ENCODE measurements at places on chromosomes 4 and X.

GRCh38 chr4:56080384-56080783 is 131.6 kb downstream of the CEP135 start:
- DNase-seq: no peak

DNA sequence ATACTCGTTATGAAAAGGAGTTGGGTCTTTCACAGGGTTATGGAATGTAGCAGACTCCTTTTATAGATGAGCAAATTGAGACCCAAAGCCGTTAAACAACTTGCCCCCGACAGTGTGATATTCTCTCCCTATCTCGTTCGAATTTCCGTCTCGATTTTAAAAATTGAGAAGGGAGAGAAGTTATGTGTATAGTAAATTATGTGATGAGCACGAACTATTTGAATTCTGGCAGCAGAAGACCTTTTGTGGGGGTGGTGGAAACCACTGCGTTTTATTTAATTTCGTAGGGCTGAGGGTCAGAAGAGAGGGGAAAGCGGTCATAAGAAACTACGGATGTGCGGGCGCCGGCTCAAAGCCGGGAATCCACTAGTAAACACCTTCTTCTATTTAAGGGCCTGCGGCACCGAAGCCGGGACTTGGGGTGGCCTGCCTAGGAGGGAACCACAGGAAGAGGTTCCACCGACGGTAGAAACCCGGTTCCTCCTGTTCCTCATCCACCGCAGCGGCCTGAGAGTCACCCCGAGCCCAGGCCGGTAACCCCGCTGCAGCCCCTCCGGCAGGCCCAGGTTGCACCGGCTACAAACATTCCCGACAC is 1.5 kb upstream of the DDX3X start:
- DNase-seq: no peak

DNA sequence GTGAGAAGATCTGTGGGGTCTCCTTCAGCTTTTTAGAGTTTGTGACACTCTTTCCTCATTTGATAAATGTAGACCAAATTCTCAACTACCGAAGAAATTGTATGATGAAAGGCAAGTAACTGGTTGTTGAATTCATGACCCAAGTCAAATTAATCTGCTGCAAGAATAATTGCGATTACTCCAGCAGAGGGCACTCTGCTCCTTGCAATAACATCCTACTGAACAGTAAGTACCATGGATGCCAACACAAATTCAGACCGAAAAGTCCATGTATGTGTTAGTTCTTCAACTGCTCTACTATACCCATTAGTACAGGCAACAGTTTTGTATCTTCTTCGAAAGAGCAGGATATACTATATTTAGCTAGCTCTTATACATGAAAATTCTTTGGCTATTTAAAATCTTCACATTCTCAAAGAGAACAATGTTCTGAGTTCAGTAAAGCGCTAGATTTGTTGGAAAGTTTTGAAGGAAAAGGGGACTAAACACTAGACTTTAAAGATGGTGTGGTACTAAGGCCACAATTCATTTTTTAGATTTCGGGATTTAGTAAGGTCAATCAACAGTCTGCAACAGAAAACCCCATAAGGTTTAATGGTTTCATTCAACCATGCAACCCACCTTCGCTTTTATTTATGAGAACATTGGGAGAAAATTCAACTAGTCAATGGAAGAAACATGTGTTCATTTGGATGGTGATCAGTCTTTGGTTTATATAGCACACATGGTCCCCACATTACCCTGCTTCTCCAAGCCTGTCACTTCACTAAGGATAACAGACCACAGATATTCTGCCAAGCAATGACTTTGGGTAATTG is 105.4 kb upstream of the TBC1D9 start:
- DNase-seq: peak; percentile 58

- no peak for DNase-seq
These were observed 561 bp downstream of the IRAK1 start for GRCh38 chrX:154019061-154019621.

DNA sequence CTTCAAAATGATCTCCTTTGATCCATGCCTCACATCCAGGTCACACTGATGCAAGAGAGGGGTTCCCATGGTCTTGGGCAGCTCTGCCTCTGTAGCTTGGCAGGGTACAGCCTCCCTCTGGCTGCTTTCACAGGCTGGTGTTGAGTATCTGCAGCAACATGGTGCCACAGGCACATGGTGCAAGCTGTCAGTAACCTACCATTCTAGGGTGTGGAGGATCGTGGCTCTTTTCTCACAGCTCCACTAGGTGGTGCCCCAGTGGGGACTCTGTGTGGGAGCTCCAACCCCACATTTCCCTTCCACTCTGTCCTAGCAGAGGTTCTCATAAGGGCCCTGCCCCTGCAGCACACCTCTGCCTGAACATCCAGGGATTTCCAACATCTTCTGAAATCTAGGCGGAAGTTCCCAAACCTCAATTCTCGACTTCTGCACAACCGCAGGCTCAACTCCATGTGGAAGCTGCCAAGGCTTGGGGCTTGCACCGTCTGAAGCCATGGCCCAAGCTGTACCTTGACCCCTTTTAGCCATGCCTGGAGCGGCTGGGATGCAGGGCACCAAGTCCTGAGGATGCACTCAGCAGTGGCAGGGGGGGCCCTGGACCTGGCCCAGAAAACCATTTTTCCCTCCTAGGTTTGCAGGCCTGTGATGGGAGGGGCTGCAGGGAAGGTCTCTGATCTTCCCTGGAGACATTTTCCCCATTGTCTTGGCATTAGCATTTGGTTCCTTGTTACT is 137.8 kb upstream of the NUDT6 start:
- DNase-seq: no peak

DNA sequence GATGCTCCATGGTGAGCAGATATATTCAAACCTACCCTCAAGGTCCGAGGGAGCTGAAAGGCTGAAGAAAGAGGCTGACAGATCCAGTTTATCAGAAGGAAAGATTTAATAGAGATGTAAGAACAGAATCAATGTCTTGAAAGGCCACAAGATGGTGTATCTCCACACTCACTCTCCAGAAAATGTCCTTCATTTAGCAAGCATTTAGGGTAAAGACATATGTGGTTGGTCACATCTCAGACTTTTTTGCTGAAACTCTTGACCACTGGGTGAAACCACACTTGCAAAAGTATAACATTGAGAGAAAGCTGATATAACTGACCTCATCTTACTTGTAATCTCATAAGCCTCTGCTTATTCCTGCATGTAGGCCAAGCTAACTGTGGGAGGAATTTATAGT is 745.8 kb upstream of the GALNTL6 start:
- no peak for DNase-seq

- DNase-seq: no peak
These were observed 213.6 kb upstream of the VEGFC start for GRCh38 chr4:177006331-177006730.

DNA sequence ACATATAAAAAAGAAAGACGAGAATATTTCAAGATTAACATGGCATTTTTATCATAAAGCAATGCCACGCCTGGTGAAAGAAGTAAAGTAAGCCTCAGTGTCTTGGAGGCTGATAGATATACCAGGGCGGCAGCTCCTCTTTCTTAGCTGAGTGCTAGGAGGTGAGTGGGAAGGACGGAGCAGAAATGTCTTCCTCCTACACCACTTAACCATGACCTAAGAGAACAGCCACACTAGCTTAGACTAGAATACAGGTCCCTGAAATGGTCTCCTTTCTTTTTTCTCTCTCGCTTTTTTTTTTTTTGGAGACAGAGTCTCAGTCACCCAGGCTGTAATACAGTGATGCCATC is 75.0 kb downstream of the NAF1 start:
- DNase-seq: no peak
